GM23338 (cell line): ENCODE measurements at places on chromosomes 2 and 18. TPM values are rescaled to one million over a fixed set of nuclear protein-coding genes. Genes with fewer than 3 reads are reported as not detected.

GNLY gene
- not detected in 2 replicates for total RNA-seq

ALPG gene
- 2.5 and 3.8 TPM in 2 replicates for total RNA-seq

OTX1 gene
- 0.74 and 1.3 TPM in 2 replicates for total RNA-seq

APLF gene
- total RNA-seq, result 3.7 and 6.6 TPM in 2 replicates

ATP6V1C2 gene
- total RNA-seq, result 0.14 and 0.35 TPM in 2 replicates

MAP3K19 gene
- not detected in 2 replicates for total RNA-seq

DNA sequence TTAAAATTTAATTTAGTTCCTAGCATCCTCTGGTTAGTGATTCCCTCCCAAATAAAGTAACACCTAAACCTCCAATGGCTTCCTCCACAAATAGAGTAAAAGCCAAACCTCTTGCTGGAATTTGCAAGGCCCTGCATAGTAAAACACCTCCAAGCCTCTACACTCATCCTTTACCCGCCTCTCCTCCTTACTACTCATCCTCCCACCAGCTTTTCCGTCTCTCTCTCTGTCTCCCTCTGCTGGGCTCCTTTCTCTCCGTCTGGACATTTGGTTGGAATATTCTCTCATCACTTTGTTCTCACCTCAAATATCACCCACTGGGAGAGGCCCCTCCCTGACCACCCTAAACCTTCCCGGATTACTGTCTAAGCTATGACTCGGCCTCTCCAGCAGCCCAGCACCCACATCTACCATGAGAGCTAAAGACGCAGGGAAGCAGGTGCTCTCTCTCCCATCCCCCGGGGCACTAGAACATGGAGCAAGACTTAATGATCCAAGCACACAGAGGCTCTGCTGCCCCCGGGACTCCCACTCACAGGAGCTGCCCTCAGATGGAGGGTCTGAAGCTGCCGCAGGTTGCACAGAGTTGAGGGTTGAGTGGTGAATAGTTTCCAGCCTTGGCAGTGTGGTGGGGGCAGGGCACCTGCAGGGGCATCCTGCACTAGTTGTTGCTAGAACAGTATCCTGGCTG lies 167.2 kb downstream of the FBXO15 start:
- H3K27ac ChIP-seq, result no peak overlapping the region
- no peaks in the 10 kb centered on the region for H3K27me3 ChIP-seq

GRCh38 chr18:49560624-49561288 lies 1.1 kb upstream of the LIPG start:
- no peak overlapping the region for H3K27ac ChIP-seq
- peak overlapping the region; percentile 85 for H3K4me3 ChIP-seq

GRCh38 chr2:185012643-185013042 lies 414.3 kb downstream of the ZNF804A start:
- 0 out of 2 replicates have a peak, but pooled peaks cover 6% of the 10 kb centered on the region for H3K36me3 ChIP-seq
- H3K4me1 ChIP-seq, result no peaks in the 10 kb centered on the region
- no peak overlapping the region for H3K4me3 ChIP-seq
- no peak overlapping the region for H3K27ac ChIP-seq

DNA sequence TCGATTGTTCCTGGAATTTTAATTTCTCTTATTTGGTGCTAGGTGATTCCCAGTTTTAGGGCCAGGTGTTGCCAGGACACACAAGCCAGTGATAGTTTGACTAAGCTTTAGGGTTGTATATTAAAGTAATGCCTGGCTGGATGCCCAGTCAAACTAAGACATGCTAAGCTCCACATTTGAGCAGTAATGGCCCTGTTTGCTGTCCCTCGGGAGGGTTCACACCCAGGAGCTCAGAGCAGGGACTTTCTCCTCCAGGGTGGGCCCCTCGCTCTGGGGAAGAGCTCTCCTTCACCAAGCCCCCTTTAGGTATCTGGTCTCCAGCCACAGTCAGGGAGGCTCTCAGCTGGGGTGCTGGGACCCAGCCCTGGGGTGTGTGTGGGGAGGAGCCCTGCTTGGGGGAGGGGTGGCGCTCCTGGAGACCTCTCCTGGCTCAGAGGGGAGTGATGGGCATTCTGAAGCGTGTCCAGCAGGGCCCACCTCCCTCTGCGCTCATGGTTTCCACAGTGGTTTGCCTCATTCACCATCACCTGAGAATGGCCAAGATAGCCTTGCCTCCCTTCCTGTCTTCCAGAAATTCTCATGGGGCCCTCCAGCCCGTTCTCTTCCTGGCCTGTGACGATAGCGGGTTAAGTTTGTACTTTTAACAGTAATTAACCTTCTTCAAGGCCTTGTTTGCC lies 31.7 kb downstream of the INPP4A start:
- no peaks in the 10 kb centered on the region for H3K36me3 ChIP-seq
- H3K4me1 ChIP-seq, result peaks cover 25% of the 10 kb centered on the region
- H3K4me3 ChIP-seq, result no peak overlapping the region
- no peak overlapping the region for H3K27ac ChIP-seq

DNA sequence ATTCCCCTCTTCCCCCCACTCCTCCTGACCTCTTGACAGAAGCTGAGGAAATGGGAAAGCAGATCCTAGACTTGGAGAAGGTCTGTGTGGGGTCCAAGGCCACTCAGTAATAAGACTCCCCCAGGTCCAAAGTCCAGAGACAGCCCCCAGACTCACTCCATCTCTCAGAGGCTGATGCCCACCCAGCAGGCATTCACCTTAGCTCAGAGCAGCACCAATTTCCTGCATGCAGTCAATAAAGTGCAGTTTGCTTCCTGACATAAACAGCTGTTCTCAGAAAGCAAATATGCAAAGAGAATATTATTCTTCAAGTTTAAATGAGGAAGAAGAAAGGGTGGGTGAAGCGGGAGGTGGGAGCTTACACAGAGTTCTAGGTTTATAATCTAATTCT lies 84.1 kb upstream of the RTN4 start:
- no peak for DNase-seq
- H3K27me3 ChIP-seq, result no peaks in the 10 kb centered on the region
- H3K4me3 ChIP-seq, result no peak overlapping the region
- peaks cover 34% of the 10 kb centered on the region for H3K4me1 ChIP-seq

GRCh38 chr2:46096260-46096659 lies 200.9 kb upstream of the EPAS1 start:
- no peaks in the 10 kb centered on the region for H3K4me1 ChIP-seq
- H3K27ac ChIP-seq, result no peak overlapping the region
- no peak for DNase-seq
- H3K36me3 ChIP-seq, result no peaks in the 10 kb centered on the region
- H3K27me3 ChIP-seq, result no peaks in the 10 kb centered on the region

DNA sequence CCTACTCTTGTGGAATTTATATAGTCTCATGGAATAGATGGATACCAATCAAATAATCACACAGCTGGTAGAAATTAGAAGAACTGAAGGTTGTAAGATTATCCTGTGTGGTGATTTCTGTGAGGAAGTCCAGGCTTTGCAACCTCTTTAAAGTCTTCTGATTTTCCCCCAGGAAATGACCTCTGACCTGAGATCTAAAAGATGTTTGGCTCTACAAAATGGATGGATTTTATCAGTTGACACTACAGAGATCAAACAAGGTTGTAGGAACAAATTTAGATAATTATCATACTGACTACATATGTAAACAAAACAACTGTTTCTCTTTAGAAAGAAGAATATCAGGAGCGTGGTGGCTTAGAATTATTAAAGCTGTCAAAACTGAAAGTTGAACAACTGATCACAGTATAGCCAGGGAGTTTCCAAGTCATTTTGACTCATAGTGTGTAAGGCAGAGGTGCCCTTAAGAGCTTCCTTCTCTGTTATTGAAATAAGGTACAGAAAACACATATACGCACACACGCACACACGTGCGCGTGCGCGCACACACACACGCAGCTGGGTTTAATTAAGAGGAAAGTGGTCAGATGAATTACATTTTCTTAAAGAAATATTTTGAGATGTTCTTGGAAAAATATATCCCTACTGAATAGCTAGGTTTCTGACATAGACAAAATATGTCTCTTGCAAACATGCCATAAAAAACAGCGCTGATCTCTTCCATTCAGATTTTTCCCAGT lies 35.5 kb upstream of the PELI1 start:
- no peak overlapping the region for H3K27ac ChIP-seq
- no peaks in the 10 kb centered on the region for H3K4me1 ChIP-seq
- no peaks in the 10 kb centered on the region for H3K27me3 ChIP-seq
- H3K36me3 ChIP-seq, result no peaks in the 10 kb centered on the region
- no peak overlapping the region for H3K4me3 ChIP-seq
- DNase-seq, result no peak

DNA sequence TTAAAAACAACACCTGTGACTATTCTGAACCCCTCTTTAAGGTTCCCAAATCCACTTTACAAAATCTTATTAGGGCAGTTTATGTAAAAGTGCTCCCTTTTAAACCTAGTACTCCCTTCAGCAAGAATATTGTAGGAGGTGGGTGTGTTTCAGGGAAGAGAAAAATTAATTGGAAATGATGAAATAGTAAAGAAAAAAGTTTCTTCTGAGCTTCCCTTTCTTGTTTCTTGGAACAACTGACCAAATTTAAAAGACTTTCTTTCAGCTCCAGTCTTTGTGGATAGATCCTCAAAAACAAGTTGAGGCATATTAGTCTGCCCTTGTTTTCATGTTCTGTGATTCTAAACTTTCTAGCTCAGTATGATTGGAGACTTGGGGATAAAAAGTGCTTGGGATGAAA lies 3.0 kb downstream of the VWA3B start:
- DNase-seq, result no peak
- H3K4me3 ChIP-seq, result no peak overlapping the region
- H3K36me3 ChIP-seq, result no peaks in the 10 kb centered on the region
- peaks cover 37% of the 10 kb centered on the region for H3K27me3 ChIP-seq

GRCh38 chr2:32128636-32129035 lies 37.0 kb upstream of the SLC30A6 start:
- H3K27ac ChIP-seq, result no peak overlapping the region
- H3K4me3 ChIP-seq, result no peak overlapping the region
- DNase-seq, result no peak
- H3K4me1 ChIP-seq, result no peaks in the 10 kb centered on the region
- no peaks in the 10 kb centered on the region for H3K27me3 ChIP-seq
